Stimulated activated CD8-positive, alpha-beta memory T cell treated with anti-CD3 and anti-CD28 coated beads, Interleukin-15, amount 100 ng/mL, for 1 hour (primary cell): ENCODE measurements at places on chromosomes 3 and 15.

DNA sequence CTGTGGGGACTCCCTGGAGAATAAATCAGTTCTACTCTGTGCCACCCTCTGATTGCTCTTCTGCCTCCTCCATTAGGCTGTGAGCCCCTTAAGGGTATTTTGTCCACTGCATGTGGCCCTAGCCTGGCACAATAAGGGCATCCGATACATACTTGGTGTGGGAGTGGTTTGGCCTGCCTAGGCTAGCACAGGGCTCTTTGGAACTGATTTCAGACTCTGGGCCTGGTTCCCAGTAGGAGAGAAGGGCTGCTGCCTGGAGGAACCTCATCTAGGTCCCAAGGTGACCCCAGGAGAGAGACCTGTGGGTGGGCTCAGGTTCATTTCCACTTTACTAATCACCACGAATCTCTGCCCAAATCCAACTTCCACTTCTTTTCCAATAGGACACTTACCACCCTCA is 5.3 kb upstream of the CTDSPL start:
- no peak for DNase-seq

DNA sequence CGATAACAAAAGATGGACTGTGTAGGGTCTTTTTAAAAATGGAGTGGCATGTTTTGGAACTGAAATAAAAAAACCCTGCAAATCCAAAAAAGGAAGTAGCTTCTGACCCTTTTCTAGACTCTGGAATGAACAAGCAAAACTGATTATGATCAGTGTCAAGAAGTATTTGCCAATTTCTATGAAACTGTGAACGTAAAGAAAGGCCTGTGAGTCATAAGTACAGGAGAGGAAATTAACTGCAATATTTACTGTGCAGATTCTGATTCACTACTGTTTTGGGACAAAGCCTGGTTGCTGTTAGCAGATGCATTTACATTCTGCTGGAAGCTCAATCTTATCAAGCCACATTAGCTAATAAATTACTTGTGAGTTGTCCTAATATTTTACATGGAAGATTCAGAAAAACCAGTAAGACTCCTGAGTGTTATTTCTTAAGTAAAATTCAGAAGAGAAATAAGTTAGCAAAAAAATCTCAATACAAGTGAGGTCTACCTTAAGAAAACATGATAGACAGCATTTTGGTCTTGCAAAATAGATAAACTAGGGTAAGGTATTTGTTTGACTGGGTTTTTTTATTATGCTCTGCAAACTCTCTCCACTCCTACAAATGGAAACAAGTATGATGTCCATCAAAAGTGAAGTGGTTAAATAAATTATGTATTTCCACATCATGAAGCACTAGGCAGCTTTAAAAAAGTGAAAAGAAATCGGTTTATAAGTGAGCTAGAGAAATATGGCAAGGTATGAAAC is 90.2 kb upstream of the LMOD3 start:
- DNase-seq, result no peak

DNA sequence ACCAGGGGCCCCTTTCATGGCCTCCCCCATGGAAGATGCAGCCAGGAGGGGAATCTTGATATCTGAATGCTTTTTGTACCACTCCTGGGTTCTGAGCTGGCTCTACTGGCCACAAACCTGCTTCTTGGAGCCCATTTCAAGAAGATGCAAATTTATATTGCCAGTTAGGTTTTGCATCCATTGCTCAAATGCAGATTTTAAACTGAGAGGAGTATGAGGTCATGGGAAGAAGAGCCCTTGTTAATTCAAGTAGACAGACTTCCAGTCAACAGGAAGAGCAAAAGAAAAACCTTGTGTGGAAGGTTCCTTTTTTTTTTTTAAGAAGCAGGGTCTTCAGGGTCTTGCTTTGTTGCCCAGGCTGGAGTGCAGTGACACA is 133.5 kb downstream of the PDZRN3 start:
- no peak for DNase-seq

DNA sequence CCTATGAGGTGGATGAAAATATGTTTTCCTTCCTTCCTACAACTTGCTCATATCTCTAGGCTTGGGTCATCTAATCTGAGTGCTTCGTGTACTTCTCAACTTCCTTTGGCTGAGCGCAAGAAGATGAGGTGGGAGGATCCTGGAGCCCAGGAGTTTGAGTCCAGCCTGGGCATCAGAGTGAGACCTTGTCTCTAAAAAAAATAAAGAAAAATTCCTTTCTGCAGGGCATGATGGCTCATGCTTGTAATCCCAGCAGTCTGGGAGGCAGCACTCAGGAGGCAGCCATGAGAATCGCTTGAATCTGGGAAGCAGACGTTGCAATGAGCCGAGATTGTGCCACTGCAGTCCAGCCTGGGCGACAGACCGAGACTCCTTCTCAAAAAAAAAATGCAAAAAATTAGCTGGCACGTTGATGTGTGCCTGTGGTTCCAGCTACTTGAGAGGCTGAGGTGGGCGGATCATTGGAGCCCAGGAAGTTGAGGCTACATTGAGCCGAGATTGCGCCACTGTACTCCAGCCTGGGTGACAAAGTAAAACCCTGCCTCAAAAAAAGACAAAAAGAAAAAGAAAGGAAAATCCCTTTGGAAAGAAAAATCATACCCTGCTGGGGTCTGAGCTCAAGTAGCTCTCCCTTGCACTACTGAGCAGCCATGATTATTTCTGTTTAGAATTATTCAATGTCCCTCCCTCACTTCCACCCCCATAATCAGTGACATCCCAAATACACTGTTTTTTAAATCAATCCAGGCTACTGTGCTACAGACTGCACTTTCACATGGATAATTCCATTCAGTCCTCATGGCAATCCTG is 28.0 kb upstream of the RAB11A start:
- no peak for DNase-seq
